NCI-H226 (cell line): ENCODE measurements at places on chromosomes 16 and 17.

DNA sequence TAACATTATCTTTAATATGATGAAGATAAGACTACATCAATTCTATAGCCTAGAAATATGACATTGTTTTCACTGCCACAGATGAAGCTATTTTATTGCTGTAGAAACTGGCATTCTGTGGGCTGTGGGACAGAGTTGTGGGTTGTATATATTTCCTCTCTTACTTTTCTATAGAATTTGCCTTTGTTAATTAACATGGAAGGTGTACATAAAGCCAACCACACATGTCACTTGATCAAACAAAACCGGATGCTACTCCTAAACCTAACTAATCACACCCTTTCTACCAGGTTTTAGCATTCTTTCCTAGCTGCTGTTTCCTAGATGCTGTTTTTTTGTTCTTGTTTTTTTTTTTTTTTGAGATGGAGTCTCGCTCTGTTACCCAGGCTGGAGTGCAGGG is 81.2 kb upstream of the ATP2A3 start:
- DNase-seq, result no peak

DNA sequence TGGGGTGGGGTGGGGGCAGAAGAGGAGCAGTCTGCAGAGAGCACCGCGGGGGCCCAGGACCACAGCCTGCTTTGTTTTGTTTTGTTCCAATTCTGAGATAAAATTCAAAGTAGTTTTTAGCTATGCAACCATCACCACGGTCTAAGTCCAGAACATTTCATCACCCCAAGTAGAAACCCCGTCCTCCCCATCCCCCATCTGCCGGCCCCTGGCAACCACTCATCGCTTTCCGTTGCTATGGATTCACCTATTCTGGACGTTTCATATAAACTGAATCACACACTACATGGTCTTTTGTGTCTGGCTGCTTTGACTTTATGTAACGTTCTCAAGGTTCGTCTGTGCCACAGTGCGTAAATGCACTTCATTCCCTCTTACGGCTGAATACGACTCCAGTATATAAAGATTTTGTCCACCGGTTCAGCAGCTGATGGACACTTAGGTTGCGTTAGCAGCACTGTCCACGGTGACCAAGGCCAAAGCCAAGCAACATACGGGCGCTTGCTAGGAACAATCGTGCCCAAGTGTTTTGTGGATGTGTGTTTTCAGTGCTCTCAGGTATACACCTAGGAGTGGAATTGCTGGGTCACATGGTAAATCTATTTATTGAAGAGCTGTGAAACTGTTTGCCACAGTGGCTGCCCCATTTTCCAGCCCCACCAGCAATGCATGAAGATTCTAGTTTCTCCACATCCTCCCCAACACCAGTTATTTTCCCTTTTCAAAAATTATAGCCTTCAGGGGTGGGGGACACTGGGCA is 27.7 kb upstream of the RASD1 start:
- DNase-seq, result no peak

DNA sequence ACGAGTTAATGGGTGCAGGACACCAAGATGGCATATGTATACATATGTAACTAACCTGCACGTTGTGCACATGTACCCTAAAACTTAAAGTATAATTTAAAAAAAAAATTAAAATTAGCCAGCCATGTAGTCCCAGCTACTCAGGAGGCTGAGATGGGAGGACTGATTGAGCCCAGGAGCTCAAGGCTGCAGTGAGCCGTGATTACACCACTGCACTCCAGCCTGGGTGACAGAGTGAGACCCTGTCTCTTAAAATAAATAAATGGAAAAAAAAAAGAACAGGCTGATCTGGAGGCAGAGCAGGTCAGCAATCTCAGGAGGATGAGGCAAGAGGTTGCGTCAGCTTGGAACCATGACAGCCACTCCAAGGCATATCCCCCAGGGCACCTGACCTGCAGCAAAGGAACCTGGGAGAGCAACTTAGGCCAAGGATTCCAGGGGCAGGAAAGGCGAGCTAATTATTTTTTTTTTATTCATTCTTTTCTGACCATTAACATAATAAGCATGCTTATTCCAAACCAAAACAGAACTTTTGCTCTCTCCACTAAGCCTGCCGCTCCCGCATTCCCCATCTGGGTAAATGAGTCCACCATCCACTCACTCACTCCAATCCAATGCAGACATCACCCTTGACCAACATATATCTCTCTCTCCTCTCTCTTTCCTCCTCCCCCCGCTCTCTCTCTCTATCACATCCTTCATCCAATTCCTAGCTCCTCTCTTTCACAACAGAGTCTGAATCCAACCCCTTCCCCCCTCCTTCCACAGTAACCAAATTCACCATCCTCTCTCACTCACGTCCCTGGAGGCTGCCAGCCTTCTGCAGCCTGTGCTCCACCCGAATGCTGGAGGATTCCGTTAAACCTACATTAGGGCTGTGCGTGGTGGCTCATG is 47.7 kb downstream of the TK2 start:
- peak; percentile 82 for DNase-seq

DNA sequence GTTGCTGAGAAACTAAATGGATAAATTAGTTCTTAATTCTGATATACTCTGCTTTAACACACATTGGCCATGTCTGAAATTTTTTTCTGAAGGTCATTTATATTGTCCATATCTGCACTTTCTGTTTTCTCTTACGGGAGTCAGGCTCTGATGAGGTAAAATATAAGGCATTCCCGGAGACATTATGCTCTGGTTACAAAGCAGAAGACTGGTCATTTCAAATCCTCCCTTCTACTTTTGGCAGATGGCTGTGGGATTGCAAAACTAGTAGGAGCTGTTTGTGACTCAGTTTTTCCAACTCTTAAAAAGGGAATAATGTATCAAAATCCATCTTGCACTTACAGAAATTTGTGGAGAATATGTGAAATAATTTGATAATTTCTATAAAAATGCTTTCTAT is 92.2 kb upstream of the CPHXL start:
- DNase-seq, result no peak

DNA sequence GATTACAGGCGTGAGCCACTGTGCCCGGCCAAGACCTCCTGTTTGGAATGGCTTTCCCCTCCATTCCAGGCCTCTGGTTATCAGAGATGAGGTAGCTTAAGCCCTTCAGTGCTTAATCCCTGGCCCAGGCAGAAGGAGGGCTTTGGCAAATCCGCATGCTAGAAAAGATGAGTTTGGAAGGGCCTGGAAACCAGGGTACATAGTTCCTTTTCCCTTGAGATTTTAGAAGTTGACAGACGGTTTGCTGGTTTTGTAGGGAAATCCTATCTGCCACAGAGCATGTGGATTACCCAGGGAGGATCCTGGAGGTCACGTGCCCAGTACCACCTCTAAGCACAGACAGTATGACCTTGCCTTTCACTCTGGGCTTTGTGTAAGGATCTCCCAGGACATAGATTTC is 114.7 kb upstream of the CACNG3 start:
- DNase-seq, result no peak
